ENCODE measurements at places on chromosomes 3 and 15.

DNA sequence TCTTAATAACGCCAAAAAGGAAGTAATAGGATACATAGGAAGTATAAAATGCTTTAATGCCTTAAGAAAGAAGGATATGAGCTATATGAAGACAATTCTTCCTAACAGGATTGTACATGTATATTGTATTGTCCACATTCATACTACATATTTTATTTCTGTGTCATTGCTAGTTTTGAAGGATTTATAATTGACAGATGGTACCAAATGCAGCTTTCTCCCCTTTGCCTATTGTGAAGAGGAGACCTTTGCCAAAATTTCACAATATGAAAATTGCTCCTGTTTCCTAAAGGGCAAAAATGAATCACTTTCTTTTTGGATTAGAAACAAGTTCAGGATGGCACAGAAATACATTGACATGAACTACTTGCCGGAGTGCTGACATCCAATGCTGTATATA, 34.8 kb upstream of the EOMES start:
- no peak for DNase-seq

- peak; percentile 59 for DNase-seq
Observed at GRCh38 chr3:157239082-157239704, 79.2 kb upstream of the CCNL1 start.

DNA sequence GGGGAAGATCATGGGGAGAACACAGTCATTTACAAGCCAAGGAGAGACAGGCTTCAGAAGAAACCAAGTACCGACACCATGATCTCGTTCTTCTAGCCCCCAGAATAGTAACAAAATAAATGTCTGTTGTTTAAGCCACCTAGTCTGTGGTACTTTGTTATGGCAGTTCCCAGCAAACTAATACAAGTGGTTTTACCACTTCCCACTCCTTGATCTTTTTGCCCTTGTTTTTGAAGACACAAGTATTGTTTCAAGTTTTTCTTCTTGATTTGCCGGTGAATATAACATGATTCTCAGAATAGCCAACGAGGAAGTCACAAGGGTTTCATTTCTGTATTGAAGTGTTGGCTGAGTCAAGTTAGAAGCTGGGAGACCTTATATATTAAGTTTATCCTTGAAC, 220.3 kb downstream of the SOX2 start:
- DNase-seq, result no peak

DNA sequence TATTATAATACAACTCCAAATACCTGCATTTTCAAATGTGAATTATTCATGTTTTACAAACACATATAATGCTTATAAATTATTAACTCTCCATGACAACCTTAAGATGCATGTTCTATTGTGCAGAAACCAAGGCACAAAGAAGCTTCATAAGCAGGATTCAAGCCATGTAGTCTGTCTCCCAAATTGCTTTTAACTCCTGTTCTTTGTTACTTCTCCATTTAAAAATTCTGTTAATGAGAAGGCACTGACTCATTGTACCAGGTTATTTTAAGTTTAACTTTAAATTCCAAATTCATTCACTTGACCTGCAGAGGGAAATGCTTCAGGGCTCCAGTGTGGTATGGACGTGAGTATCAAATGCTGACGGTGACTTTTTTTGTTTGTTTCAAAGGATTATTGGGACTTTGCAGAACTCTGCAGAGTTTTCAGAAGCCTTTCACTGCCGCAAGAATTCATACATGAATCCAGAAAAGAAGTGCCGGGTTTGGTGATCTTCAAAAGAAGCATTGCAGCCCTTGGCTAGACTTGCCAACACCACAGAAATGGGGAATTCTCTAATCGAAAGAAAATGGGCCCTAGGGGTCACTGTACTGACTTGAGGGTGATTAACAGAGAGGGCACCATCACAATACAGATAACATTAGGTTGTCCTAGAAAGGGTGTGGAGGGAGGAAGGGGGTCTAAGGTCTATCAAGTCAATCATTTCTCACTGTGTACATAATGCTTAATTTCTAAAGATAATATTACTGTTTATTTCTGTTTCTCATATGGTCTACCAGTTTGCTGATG, 100.0 kb downstream of the MME start:
- no peak for DNase-seq

DNA sequence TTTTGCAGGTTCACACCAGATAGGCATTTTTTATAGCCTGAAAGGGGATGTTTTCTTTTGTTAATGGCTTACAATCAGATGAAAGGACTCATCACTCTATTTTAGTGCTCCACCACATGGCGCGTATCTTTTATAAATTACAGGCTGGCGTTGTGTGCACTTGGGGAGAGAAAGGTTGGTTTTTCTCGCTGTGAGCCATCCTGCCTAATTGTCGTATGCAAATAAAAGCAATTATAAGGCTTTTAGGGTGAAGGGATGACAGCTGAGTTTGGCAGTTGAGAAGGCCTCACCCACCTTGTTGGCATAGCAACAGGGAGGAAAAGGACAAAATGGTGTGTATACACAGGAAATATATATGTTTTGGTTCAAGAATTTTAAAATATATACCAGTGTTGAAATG, 268.0 kb downstream of the NR2F2 start:
- DNase-seq, result no peak

DNA sequence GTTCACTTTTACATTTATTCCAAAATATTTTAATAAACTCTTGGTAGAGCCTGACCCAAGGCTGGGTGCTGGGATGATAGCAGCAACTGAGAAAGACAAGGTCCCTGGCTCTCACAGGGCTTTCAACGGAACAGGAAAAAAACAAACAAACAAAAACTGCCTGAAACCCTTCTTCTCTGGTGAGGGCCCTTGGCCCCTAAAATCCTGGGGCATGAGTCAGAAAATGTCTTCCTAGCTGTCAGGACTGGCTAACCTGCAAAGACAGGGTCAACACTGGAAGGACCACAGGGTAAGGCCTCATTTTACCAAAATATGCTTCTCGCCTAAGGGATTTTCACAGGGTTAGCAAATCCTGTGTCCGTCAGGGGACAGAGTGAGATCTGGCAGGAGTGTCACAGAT, 45.7 kb upstream of the WNT5A start:
- no peak for DNase-seq

- no peak for DNase-seq
Observed at GRCh38 chr15:79045041-79045440, 45.5 kb downstream of the RASGRF1 start.

GRCh38 chr3:119751423-119751822, 30.5 kb upstream of the NR1I2 start:
- no peak for DNase-seq

DNA sequence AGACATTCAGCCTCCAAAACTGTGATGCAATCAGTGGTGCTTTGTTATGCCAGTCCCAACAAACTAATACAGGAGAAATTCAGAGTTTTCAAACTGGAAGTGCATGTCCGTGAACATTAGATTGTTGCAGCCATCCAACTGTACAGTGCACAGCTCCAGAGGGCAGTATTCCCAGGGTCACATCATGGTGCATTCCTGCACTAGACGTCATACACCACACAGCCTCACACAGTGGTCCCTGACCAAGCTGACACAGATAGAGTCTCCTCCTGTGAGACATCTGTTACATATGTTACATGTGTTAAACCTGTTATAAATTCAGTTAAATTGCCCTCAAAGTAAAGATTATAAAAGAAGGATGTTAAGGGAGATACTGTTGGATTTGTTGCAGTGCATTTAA, 209.0 kb downstream of the LRRN1 start:
- DNase-seq, result no peak

DNA sequence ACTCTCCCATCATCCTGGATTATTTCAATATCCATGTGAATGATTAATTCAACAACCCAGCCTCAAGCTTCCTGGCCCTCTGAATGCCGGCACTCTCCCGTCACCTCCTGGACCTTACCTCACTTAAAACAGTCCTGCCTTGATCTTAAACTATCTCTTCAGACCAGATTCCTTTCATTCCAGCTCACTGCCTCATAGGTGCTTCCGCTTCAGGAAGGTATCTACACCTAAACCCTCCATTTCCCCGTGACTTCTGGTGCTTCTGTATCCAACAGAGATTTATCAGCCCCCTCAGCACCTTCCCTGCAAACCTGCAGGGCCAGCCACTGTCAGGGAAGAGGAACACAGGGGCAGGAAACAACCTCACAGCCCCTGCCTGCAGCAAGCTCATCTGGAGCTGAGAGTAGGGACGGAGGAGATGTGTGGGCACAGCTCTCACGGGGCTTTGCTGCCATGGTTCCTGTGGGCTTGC, 98.9 kb upstream of the TJP1 start:
- DNase-seq, result no peak

- DNase-seq, result no peak
Observed at GRCh38 chr15:29449136-29449535, 179.5 kb upstream of the NSMCE3 start.

DNA sequence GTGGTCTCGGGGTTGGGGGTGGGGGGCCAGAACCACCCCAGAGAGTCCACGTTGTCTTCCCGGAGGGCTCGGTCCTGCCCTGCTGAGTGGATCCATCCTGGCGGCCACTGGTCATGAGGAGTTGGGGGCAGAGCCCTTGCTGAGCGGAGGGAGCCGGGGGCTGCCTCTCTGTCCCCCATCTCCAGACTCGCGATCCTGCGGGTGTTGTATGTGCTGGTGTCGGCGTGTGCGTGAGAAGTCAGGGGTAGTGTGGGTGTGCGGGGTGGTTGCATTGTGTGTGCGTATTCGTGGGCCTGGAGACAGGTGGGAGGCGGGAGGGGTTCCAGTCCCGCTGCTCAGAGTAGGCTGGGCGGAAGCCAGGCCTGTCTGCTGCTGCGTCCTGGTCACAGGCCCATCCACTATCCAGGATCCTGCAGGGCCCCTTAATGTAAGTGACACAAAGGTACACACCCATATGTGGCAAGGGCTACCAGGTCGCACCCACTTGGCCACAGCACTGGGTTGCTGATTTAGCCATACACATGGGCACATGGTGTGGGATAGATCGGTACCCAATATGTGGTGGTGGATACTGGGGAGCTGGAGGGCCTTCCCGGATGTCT, 30.7 kb downstream of the NBEAL2 start:
- DNase-seq, result no peak

DNA sequence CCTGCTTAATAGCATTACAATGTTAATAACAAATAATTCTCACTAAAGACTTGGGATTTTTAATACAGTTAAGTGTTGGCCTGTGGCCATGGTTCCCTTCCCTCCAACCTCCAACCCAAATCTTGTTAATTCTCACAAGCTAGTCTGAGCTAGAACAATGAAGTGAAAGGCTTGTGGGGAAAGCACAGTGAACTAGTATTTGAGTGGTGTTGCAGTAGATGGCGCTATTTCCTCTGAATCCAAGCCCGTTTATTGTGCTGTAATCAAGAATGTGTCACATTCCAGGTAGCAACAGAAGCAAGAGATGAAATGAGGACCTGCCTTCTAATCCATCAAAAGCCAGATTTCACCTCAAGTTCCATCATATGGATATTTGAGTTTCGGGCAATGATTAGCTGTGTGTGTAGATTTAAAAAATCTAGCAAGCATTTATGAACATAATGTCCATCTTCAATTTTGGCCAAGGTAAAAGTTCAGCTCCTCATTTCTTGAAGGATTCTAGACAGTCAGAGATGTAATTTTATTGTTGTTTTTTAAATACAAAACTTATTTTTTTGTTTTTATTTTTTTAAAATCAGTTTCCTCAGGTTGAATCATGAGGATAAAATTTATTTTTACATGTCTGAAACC, 160.7 kb downstream of the SQOR start:
- DNase-seq, result no peak

DNA sequence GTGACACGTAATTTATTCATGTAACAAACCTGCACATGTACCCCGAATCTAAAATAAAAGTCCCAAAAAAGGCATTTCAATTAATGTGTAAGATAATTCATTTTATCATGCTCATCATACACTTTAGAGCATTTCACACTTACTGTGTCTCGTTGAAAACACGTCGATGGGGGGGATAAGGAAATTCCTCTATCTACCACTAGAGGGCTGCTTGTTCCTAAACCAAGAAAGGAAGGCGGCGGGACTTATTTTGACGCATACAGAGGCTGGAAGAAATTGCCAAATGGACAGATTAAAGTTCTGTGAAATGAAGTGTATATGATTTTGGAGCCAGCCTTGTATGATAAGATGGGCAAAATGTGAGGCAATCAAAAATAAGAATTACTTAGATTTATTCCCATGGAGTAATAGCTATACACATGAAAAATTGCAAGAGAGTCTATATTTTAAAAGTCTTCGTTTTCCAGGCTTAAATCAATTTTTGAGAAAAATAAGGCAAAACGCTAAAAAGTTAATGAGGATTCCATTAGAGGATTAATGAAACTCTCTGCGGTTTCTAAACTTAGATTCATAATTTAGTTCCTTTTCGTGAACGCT, 346.8 kb downstream of the CNTN3 start:
- DNase-seq, result no peak

- no peak for DNase-seq
Observed at GRCh38 chr3:37635251-37635650, 226.4 kb upstream of the CTDSPL start.

- no peak for DNase-seq
Observed at GRCh38 chr3:64184621-64185020, 40.6 kb downstream of the PRICKLE2 start.

GRCh38 chr3:188271226-188271914, 117.4 kb downstream of the LPP start:
- no peak for DNase-seq

GRCh38 chr3:14721126-14721864, 46.4 kb downstream of the C3orf20 start:
- DNase-seq, result no peak

GRCh38 chr3:52816654-52817053, 13.8 kb downstream of the ITIH4 start:
- DNase-seq, result no peak

GRCh38 chr3:29430558-29430971, 149.7 kb downstream of the RBMS3 start:
- no peak for DNase-seq

DNA sequence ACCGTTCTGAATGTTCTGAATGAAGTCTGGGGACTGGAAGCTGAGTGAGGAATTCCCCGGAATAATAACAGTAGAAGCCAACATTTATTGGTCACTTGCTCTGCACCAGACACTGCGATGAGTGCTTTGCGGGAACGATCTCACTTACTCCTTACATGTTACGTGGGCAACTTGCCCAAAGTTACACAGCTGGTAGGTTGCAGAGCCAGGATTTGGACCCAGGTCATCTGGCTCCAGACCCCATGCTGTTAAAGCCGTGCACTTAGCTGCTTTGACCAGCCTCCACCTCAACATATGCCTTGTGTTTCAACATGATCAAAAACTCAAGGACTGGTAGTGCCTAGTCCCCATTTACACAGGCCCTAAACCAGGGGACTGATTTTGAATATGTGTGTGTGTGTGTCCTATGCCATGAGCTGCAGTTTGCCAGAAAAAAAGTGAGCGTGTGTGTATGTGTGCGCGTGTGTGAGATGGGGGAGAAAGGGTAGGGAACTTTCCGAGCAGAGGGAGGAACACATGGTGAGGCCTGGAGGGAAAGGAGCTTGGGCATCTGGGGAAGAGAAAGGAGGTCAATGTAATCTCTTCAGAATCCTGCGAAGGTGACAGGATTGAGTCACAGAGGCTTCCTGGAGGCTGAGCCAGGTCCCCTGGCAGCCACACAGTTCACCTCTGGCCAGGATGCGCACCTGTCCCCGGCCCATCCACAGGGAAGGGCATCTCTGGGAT, 28.9 kb downstream of the LINGO1 start:
- DNase-seq, result no peak

Measured in activated CD8-positive, alpha-beta memory T cell treated with anti-CD3 and anti-CD28 coated beads for 1 hour (primary cell).